HT1080 (cell line): ENCODE measurements at places on chromosomes 7 and 10. TPM values are rescaled to one million over a fixed set of nuclear protein-coding genes. Genes with fewer than 3 reads are reported as not detected.
A peak's percentile ranks its signal among the peaks of the same experiment; 100 is the strongest.

GRCh38 chr10:822661-823367 lies 108.7 kb downstream of the LARP4B start:
- no peak for DNase-seq

DNA sequence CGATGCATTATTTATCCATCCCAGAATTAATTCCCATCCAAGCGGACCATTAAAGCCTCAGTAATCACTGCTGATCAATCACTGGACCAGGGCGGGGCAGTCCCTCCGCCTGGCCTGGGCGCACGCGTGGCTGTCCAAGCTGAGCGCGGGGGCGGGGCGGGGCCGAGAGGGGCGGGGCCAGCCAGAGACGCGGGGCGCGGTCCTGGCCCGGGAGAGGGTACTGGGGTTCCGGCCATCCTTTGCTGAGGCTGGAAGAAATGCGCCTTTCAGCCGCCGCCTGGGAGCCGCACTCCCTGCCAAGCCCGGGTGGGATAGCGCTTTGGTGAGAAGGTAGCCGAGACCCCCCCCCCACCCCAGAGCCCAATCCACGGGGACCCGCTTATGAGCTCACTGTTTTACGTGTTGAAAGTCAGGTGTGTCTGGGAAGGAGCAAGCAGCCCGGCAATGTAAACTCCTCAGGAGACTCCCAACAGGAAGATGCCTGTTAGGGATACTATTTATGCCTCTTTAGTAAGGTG lies at the start of gene ARHGAP22:
ARHGAP22 (minus strand) TSS at position 83 of the 518 bp plus-strand sequence. CDS start 277 bp downstream, outside the sequence.
- DNase-seq: peak; percentile 59

GRCh38 chr10:15168291-15168785 lies at the start of gene NMT2:
Gene NMT2 (minus strand): TSS chr10:15168693. CDS start chr10:15168612, 81 bp downstream.
- peak; percentile 73 for DNase-seq

Gene VWDE
- total RNA-seq: 1.1 and 1.6 TPM in 2 replicates
